ENCODE measurements at places on chromosomes 7 and 10.

- no peak for DNase-seq
Observed at GRCh38 chr7:105635197-105635596, 53.9 kb upstream of the EFCAB10 start.

DNA sequence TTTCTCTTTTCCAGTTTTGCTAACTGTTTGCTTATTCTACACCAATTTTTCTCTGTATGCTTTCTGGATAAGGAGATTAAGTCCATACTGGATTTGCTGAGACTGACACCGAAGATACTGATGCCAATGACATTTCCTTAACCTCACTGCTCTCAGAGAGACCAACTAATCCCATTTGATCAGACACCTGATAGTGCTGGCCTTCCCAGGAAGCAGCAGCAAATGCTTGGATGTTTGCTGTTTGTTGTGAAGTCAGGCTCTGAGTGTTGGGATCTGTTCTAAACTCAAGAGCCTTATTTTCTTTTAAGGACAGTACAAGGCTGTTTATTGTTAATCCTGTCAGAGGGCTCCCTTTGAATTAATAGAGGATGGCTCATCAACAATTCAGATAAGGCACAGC lies 143.3 kb downstream of the ANK3 start:
- DNase-seq: no peak

GRCh38 chr7:18414885-18415284 lies 80.7 kb upstream of the HDAC9 start:
- no peak for DNase-seq

DNA sequence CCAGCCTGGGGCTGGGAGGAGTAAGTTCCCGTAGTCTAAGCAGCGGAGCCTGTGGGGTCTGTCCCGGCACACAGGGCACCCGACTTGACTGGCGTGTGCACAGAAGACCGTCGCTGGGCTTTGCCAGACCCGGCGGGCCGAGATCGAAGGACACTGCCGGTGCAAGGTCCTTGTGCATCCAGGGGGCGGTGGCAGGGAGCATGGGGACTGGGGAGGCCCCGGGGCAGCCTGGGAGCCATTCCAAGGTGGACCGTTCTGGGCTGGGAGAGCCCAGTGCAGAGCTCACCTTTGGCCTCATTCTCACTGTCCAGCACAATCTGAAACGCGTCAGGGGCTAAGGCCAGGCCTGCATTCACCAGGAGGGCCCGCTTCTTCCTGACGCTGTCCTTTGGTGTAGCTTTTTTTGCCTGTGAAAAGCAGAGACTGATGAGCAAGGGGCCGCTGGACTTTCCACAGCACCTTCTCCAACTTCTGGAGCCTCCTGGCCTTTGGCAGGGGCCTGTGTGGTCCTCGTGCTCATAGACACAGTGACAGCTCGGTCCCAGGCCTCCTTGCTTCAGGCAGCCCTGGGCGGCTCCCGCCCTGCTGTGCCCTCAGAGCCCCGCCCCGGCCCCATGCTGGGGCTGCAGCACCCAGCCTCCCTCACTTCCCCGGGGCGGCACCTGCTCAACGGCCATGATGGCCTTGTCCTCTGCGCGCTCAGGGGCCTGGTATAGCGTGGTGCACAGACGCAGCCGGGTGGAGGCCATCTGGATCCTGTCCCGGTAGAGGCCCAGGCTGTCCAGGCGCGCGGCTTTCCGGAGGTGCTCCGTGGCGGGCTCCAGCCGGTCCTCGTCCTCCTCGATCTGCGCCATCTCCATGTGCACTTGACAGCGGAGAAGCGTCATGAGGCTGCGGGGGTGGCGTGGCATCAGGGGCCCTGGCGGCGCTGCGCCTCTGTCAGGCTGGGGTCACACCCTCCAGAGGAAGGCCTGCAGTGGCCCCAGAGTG lies 20.3 kb downstream of the CFAP46 start:
- no peak for DNase-seq

DNA sequence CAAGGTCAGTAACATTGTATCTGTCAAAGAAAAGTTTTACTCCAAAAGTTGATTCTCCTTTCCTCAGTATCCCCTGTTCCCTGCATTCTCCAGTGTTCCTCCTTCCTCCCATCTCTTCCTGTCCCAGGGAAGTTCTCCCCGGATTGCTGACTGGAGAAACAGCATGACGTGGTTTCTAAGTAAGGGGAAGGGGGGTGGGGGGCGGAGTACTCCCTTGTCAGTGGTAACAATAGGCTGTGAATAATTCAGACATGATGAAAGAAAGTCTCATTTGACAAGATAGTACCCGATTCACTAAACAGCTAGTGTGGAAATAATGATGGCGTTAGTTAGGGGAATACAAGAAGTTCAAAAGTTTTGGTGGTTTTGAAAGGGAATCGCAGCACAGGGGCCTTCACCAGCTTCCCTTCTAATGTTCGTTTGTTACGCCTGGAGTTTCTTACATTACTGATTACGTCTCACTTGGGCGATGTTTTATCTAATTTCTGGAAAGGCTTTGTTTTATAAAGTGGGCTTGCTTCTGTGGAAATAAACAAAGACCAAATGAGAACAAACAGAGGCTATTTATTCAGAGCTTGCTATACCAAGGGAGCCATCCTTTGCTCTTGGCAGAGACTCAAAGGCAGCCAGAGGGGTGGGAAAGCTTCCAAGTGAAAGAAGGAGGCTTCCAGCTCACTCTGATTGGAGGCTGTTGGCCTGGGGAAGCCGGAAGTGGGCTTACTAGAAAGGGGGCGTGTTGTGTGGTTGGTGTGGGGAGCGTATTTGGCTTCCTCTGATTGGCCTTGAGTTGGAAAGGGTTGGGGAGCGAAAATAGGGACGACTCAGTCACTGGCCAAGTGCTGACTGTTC lies 453.7 kb downstream of the SDK1 start:
- no peak for DNase-seq

GRCh38 chr7:156927571-156928405 lies 21.7 kb upstream of the NOM1 start:
- no peak for DNase-seq

DNA sequence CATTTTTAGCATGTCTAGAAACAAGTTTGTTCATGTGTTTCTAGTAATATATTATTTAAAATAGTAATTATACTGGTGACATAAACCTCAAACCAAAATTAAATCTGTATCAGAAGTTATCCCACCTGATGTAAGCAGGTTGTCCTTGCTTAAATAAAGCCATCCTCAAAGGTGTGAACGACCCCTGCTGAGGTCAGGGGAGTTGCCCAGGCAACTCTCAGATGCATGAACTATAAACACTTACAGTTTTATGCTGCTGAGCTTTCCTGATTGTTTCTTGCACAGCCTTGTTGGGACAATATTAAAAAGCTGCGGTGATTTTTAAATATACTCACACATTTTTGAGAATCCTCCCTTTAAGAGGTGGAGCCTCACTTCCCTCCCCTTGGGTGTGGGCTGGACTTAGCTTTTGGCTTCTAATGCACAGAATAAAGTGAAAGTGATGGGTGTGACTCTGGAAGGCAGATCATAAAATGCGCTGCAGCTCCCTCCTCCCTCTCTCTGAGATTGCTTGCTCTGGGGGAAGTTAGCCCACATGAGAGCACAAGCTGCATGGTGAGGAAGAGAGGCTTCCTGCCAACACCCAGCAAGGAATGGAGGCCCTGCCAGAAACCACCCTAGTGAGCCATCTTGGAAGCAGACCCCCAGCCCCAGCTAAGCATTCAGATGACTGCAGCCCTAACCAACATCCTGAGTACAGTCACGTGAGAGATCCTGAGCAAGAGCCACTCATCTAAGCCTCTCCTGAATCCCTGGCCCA lies 152.7 kb downstream of the SKIDA1 start:
- peak; percentile 32 for DNase-seq

DNA sequence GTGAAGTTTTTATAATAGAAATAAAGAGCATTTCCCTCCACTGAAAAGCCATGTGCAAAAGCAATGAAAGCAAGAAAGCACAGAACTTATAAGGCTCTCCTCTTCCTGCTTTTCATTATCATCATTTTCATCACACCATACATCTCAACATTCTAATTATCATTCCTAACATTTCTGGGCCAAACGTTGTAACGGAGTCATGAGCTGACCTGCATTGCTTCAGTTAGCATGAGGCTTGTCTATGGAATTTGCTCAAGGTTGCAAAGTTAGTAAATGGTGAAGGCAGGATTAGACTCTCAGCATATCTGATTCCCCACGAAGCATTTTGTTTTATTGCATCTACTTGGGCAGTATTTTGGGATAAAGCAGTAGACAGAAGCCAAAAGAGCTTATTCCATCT lies 11.4 kb downstream of the SCIN start:
- DNase-seq: no peak

DNA sequence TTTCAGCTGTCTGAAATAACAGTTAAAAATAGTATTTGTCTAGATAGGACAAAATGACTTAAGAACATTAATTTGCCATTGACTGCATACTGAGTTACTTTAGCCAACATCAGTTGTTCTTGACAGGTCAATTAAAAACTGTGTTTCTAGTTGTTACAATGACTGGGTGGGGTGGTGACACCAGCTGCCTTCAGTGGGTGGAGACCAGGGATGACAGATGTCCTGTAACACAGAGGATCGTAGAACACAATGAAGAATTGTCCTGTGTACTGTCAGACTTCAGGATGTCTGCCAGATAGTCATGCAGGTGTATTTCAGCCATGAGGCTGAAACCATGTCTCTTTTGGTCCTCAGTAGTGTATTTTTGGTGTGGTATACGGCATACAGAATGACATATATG lies 24.4 kb downstream of the TRUB1 start:
- DNase-seq: no peak

- no peak for DNase-seq
Observed at GRCh38 chr7:22751341-22751740, 24.3 kb downstream of the IL6 start.

DNA sequence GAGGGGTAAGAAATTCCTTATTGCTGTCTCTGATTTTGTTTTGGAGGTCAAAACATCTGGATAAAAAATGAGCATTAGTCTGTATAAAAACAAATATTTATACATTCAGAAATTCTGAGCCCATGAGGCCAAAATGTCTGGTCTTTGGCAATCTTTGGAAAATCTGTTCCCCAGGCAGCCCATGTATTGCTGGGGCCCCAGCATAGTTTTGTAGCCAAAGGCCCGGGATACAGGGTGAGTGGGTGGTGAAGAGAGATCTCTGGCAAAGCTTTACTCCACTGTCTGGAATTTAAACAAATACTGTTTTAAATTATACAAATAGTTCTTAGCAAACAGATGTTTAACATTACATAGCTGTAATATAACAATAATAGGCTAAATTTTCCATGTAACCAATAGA lies 134.7 kb upstream of the GALNT17 start:
- DNase-seq: no peak

GRCh38 chr7:100626530-100627237 lies 14.3 kb downstream of the MOSPD3 start:
- DNase-seq: peak; percentile 91

DNA sequence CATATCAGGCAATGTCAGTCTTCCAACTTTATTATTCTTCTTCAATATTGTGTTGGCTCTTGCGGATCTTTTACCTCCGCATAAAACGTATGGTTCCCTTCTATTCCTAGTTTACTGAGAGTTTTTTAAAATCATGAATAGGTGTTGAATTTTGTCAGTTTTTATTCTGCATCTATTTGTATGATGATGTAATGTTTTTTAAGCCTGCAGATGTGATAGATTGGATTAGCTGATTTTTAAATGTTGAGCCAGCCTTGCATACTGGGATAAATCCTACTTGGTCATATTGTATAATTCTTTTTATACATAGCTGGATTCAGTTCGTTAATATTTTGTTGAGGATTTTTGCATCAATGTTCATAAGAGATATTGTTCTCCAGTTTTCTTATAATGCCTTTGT lies 9.2 kb upstream of the OR2F1 start:
- no peak for DNase-seq

DNA sequence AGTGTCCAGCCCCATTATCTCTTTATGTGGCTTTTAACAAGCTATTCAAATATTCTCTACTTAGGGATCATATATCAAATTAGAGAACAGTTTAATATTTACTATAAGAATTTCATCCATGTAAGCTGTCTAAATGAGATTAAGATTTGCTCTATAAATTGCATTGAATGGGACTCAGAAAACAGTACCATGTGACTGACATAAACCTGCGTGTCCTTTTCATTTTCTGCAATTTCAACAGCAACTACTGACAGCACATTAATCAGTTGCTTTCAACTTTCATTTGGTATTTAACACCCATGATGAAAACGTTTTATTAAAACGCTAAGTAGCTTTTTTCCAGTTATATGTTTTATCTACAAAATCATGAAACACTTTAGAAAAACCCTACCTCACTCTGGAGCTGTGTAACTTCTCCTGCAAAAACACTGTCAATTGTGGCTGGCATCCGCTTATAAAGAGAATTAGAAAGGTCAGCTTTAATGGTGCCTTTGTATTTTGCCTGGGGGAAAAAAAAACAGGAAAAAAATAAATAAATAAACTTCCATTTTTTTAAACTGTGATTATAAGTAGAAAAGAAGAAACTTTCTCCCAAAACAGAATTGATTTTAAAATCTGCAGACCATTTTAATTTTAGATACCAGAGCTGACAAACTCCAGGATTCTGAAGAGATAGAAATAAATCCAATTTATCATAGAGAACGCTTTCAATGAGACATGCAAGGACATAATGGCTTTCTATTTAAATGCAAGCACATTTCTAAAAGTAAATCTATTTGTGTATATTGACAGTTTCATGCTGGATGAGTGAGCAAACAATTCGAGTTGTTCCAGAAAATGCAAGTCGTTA lies 9.2 kb downstream of the NEBL start:
- DNase-seq: no peak
